ENCODE measurements at places on chromosomes 11 and 22. TPM values are rescaled to one million over a fixed set of nuclear protein-coding genes. Genes with fewer than 3 reads are reported as not detected.

The ASPHD2 gene
- total RNA-seq: 2.3 TPM

The KIRREL3 gene
- total RNA-seq: 6.4 TPM

The TRIM51G gene
- total RNA-seq: not detected

The FGF19 gene
- not detected for total RNA-seq

The APOL3 gene
- total RNA-seq: 2.3 TPM

The KRTAP5-7 gene
- total RNA-seq: not detected

The SAA4 gene
- total RNA-seq: not detected

The KDM4D gene
- 4.1 TPM for total RNA-seq

The RELA gene
- total RNA-seq: 49.7 TPM

The TBX1 gene
- not detected for total RNA-seq

The SLC25A1 gene
- 123 TPM for total RNA-seq

The DEUP1 gene
- not detected for total RNA-seq

The BIK gene
- 27.0 TPM for total RNA-seq

The KRTAP5-8 gene
- not detected for total RNA-seq

Data from Caki2 (cell line).